Smooth muscle cell of the pulmonary artery (primary cell): ENCODE measurements at places on chromosomes 16 and 17. TPM values are rescaled to one million over a fixed set of nuclear protein-coding genes. Genes with fewer than 3 reads are reported as not detected.

SULT1A4 gene
- total RNA-seq: 1.6 and 1.7 TPM in 2 replicates

SP6 gene
- 0.07 and 0.23 TPM in 2 replicates for total RNA-seq

NHLRC4 gene
- 0.99 and 1.3 TPM in 2 replicates for total RNA-seq

SLFN13 gene
- 1.9 and 4.0 TPM in 2 replicates for total RNA-seq

KRTAP1-5 gene
- total RNA-seq: 0.72 and 1.6 TPM in 2 replicates

SMURF2 gene
- total RNA-seq: 114 and 158 TPM in 2 replicates
